ENCODE measurements at places on chromosomes 3 and 15.
A peak's percentile ranks its signal among the peaks of the same experiment; 100 is the strongest.

DNA sequence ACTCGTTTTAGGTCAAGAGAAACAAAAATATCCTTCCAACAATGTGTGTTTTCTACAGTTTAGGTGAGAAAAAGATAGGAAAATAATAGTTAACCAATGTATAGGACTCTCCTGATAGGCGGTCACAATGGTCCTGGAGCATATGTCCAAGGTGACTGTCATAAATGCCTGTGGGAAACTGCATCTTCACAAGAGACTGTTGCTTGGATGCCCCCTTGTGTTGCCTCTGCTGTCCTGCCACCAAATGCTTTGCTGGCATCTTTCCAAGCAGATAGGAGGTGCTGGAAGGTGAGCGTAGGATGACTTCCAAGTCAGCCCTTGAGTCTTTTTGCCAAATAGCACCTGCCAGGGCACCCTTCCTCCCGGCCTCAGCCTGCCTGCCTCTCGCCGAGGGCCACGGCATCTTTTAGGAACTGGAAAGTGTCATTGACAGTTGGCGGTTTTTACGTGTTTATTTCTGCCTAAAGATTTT lies 24.1 kb upstream of the SACM1L start:
- DNase-seq, result peak; percentile 52

- no peak for DNase-seq
Measured at GRCh38 chr3:135118792-135119191, 323.7 kb downstream of the EPHB1 start.

DNA sequence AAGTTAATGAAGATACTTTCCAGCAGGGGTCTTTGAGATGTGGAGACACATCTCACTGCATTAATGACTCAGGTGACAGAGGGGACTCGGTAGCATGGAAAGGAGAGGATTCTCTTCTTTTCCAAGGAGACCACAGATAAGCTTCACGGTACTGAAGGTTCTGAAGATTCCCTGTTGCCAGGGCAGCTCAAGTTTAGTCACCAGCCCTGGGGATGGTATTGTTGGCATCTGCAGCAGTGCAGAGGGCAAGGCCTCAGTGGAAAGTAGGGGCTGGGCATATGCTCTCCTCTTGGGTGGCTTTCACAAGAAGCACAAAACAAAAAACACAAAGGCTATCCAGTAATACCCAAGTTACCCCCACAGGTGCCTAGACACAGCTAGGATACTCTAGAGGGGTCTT lies 38.0 kb upstream of the MRPL3 start:
- DNase-seq, result no peak

DNA sequence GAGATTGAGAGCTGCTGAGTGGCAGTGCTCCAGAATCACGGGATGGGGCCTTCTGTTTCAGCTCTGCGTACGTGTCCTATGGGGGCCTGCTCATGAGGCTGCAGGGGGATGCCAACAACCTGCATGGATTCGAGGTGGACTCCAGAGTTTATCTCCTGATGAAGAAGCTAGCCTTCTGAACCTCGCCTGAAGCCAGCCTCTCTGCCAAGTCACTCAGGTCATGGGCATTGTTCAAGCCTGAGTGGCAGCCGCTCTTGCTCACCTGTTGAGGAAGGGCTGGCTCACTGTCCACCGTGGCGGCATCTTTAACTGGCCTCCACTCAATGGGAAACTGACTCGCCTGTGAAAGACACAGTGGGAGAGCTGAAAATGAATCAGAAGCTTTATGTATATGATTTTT lies 6.6 kb downstream of the POLR2H start:
- no peak for DNase-seq

- no peak for DNase-seq
Measured at GRCh38 chr3:69174871-69175737, 52.7 kb upstream of the LMOD3 start.

- DNase-seq, result no peak
Measured at GRCh38 chr3:123272547-123272946, 70.8 kb downstream of the SEC22A start.

- peak; percentile 69 for DNase-seq
Measured at GRCh38 chr3:151168269-151169094, 34.5 kb downstream of the GPR171 start.

GRCh38 chr3:70882104-70882503 lies 569.7 kb upstream of the MDFIC2 start:
- no peak for DNase-seq

- DNase-seq, result no peak
Measured at GRCh38 chr3:146970236-146970635, 365.1 kb upstream of the PLSCR5 start.

DNA sequence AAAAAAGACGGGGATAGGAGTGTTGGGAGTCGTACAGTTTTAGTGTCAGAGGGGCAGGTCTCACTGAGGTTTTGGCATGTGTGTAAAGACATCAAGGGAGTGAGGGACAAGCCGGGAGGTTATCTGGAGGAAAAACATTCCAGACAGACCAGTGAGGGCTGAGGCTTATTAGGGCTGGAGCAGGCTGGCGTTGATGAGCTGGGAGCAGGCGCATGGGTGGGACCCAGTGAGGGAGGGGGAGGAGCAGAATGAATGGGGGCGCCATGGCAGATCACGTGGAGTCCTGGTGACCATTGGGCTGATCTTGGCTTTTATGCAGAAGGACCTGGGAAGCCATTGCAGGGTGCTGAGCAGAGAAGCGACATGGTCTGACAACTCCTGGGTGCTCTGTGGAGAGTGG lies 180.2 kb downstream of the SLCO3A1 start:
- DNase-seq, result no peak

DNA sequence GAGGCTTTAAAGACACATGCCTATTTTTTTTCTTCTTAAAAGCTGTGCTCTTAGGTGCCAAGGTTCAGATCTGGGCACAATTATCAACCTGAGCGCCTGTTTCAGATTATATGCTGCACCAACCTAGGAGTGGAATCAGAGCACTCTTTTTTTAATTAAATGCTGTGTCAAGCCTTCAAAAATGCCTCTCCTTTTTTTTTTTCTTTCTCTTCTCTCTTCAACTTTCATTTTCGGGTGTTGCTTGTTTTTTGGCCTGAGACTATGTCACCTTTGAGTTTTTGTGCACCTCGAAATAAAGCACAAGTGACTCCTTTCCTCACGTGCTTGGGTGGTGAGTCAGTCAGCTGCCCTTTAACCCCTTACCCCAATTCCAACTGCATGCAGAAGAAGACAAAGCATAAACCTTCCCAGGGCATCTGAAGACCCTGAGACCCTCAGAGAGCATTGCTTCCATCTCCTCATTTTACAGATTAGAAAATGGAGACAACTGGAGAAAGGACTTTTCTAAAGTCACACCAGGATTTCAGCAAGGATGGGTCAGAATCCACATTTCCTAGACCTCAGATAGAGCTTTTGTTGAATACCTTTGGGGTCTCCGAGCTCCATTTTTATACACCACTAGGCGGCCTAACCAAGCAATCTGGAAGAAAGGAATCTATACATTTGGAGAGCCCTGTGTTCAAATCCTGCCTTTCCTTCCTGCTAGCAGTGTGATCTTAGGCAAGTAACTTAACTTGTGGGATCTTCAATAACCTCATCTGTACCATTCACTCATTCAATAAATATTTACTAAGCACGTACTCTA lies 631 bp upstream of the PRICKLE2 start:
- no peak for DNase-seq

GRCh38 chr3:59247402-59247841 lies 197.6 kb upstream of the CFAP20DC start:
- DNase-seq, result peak; percentile 17

- peak; percentile 64 for DNase-seq
Measured at GRCh38 chr3:187774185-187774789, 29.0 kb upstream of the BCL6 start.

GRCh38 chr3:61420136-61420759 lies 141.1 kb upstream of the PTPRG start:
- DNase-seq, result no peak

- DNase-seq, result no peak
Measured at GRCh38 chr3:144275005-144275404, 303.4 kb downstream of the DIPK2A start.

GRCh38 chr15:41061667-41062066 lies 54.4 kb downstream of the INO80 start:
- DNase-seq, result no peak

DNA sequence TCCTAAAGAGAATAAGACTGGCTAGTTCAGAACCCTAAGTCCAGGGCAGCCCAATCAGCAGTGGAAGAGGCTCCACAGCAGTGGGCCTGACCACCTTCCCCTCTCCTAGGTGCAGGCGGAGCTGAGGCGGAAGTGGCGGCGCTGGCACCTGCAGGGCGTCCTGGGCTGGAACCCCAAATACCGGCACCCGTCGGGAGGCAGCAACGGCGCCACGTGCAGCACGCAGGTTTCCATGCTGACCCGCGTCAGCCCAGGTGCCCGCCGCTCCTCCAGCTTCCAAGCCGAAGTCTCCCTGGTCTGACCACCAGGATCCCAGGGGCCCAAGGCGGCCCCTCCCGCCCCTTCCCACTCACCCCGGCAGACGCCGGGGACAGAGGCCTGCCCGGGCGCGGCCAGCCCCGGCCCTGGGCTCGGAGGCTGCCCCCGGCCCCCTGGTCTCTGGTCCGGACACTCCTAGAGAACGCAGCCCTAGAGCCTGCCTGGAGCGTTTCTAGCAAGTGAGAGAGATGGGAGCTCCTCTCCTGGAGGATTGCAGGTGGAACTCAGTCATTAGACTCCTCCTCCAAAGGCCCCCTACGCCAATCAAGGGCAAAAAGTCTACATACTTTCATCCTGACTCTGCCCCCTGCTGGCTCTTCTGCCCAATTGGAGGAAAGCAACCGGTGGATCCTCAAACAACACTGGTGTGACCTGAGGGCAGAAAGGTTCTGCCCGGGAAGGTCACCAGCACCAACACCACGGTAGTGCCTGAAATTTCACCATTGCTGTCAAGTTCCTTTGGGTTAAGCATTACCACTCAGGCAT lies 33.7 kb downstream of the VIPR1 start:
- peak; percentile 34 for DNase-seq

- no peak for DNase-seq
Measured at GRCh38 chr15:86316726-86317383, 237.2 kb downstream of the AGBL1 start.

DNA sequence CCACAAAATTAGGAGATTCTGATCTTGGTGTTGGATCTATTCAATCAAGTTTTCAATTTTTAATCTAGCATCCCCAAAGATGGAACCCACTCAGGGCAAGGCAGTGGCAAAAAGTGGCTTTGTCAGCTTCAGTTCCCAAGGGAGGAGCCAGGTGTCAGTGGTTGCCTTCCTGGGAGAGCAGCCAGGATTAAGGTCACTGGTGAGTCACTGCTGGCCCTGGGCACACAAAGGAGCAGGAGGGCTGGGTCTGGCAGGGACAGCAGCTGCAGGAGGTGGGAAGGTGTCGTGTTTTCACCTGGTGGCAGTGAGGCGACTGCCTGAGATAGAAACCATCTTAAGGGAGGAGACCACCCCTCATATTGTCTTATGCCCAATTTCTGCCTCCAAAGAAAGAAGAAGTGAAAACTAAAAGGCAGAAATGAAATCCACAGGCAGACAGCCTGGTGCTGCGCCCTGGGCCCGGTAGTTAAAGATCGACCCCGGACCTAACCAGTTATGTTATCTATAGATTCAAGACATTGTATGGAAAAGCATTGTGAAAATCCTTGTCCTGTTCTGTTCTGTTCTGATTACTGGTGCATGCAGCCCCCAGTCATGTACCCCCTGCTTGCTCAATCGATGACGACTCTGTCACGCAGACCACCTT lies 5.9 kb upstream of the KLHL25 start:
- DNase-seq, result no peak

- peak; percentile 76 for DNase-seq
Measured at GRCh38 chr3:101695779-101696372, 9.4 kb upstream of the RPL24 start.

DNA sequence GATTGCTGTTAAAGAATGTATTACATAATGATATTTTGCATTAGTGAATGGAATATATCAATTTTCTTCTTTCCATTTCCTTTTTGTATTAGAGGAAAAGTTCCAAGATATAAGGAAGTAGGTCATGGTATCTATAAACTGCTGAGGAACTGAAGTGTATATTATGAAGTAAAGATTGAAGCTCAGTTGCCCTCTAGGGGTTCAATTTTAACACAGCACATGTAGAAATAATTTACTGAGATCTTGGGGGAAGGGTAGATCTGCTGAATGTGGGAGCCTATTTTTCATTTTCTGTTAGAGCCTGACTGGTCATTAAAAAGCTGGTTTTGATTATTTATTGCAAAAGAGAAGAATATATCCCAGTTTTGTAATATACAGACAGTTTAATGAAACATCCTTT lies 45.2 kb downstream of the CMC1 start:
- peak; percentile 25 for DNase-seq

- no peak for DNase-seq
Measured at GRCh38 chr3:180934638-180935037, 22.2 kb downstream of the FXR1 start.

DNA sequence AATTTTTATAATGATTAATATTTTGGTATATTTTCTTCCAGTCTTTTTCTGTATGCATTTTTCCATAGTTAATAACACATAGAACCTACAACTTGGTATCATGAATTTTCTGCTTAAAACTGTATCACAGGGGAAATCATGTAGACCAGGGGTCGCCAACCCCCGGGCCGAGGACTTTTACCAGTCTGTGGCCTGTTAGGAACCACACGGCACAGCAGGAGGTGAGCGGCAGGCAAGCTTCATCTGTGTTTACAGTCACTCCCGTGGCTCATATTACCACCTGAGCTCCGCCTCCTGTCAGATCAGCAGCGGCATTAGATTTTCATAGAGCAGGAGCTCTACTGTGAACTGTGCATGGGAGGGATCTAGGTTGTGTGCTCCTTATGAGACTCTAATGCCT lies 54.7 kb downstream of the RPL22L1 start:
- DNase-seq, result no peak

GRCh38 chr3:191235331-191236314 lies 36.6 kb downstream of the OSTN start:
- DNase-seq, result peak; percentile 21

DNA sequence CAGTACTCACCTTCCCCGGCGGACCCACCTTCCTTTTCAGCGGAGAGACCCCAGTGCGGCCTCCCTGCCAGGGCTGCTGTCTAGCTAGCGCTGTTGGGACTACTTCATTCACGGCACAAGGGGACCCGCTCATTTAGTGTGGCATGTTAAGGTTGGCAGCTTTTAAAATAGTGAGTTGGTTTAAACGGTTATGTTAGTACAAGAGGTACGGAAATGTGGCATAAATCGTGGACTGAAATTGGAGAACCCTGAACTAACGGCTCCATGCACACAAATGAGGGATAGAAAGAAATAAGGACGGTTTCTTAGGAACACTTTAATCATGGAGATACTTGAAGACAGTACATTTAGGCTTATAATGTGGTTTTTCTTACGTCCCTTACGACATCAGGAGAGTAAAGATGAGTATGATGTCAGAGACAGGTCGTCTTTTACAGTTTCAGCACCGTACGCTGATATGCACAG lies 752 bp downstream of the CEP63 start:
- no peak for DNase-seq

DNA sequence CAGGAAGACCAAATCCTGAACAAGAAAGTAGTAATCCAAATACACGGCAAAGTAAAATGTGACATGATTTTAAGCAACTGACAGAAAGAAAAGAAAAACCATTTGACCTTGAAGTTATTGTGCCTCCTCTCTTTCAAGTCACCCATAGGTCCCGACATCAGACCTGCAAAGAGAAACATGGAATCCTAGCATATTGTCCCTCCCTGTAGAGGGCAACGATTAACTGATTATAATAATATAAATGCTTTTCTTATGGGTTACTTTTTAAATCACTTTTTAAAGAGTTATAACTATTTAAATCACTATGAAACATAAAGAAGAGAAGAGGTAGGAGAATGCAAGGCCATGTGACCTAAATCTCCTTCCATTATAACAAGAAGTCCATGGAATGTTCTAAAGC lies 143.2 kb upstream of the LIPC start:
- no peak for DNase-seq

GRCh38 chr15:58410353-58410752 lies 21.4 kb upstream of the LIPC start:
- no peak for DNase-seq

GRCh38 chr3:44568561-44568960 lies 13.6 kb downstream of the ZKSCAN7 start:
- DNase-seq, result no peak

All from B cell (primary cell).